ENCODE measurements at places on chromosomes 12 and 14.

- DNase-seq = no peak
Measured at GRCh38 chr12:110743571-110744093, 941 bp upstream of the PPP1CC start.

GRCh38 chr12:109458086-109458485, 19.0 kb downstream of the KCTD10 start:
- no peak for DNase-seq

- DNase-seq = no peak
Measured at GRCh38 chr14:24681056-24681455, 47.1 kb upstream of the GZMB start.

DNA sequence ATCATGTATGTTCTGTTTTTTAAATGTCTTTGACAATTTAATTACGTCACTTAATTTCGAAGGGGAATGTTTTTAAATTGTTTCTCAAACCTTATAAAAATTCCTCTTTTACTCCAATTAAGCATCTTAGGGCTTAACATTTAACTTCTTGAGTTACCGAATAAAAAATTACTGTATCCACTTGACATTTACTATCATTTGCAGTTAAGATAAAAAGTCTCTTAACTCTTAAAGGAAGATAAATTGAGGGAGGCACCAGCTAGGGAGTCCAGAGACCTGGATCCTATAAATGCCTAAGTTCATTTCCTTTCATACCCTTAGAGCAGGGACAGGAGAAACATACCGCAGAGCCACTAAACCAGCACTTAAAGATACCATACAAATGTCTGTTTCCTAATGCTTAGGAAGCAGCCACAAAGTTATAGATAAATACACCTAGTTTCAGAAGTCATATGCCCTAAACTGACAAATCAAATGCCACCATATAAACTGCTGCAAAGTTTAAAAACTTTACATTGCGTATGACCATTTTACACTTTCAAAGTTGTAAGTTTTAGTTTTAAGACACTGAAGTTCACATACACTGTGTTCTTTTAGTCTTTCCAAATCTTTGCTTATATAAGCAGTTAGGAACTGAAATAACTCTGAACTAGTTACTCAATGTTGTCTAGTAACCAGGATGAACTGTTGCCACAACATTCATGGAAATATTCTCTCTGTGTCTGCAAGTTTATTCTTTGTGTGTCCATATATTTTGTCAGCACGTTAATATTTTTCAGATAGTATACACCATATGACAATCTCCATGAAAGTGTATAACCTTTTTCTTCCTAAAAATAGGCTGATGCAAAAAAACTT, 71.2 kb downstream of the GALNT4 start:
- no peak for DNase-seq

DNA sequence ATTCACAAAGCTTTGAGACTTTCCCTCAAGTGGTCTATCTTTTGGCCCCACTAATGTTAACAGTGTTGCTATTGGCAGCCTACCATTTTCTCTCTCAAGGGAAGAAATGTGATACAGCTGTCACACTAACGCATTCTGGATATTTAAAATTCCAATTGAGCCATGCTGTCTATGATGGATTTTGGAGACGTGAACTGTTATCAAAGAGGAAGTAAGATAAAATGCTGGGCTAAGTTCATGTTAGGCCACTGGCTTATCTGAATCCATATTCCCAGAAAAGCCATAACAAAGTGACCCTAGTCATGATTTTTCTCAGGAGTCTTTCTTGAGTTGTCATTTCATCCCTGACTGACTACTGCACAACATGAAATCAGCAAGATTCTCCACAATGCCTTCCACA, 200.2 kb downstream of the PHLDA1 start:
- DNase-seq = no peak

GRCh38 chr12:124130691-124131591, 157.9 kb downstream of the ZNF664 start:
- DNase-seq = no peak

- no peak for DNase-seq
Measured at GRCh38 chr14:68594737-68595380, 198.0 kb downstream of the ZFP36L1 start.

DNA sequence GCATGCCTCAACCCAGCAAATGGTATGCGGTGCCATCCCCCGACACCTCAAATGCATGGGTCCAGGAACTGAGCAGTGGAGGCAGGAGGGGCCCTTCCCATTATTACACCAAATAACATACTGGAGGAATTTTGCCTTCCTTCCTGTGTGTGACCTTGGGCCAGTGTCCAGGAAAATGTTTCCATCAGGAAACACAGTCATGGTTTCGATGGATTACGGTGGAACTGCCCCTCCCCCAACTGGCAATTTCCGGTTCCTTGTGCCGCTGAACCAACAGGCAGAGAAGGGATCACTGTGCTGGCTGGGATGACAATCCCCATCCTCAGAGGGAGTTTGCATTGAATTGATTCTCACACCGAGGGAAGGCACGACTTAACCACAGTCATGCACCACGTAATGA, 9.1 kb upstream of the CDC42BPB start:
- no peak for DNase-seq

Measured in hematopoietic multipotent progenitor cell treated with erythropoietin and hydrocortisone succinate and interleukin-3 and kit ligand, for 17 days (in vitro differentiated cells).